ENCODE measurements at places on chromosomes 5 and 9.

GRCh38 chr9:116635908-116636307 lies 51.2 kb upstream of the TRIM32 start:
- no peak for DNase-seq

DNA sequence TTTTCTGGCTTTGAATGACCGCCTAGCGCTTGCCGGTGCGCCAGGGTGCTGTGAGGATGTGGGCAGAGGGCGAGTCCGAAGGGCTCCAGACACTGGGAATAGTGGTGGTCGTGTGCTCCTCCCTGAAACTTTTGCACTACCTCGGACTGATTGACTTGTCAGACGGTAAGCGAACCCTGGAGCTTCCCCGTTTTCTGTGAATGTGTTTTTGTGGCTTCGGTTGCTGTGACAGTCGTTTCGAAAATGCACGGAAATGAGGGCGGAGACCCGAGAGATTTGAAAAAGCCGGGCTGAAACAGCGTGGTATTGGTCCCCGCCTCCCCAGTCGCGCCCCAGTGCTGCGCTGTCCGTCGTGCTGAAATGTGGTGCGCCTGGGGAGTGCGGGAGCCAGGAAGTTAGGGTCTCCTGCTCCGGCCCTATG lies 102.5 kb upstream of the GABRP start:
- peak; percentile 75 for DNase-seq

DNA sequence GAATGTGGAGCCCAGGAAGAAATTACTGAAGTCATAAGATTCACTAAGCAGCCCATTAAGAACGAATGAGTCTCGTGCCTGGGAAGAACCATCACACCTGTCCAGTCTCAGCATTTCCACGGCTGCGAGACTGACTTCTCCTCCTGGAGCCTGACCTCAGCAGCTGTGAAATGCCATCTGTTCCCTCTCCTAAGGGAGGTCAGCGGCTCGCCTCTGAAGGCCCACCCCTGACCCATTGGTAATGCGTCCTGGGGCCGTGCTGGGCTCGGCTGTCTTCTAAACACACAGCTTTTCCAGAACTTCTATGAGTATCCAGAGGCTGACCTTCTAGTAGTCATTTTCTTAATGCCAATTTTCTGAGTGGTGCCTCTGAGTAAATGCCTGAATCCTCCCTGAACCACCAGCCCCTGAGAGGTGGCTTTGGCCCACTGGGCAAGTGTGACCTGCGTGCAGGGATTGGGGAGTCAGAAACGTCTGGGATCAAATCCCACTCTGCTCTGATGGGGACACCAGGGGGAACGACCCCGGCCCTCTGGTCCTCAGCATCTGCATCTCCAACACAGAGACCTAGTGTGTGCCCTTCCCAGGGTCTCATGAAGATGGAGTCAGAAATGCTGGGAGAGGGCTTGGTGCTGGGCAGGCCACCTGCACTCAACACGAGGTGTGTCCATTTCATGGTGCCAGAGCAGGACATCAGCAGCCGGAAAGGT lies 5.7 kb downstream of the SLC6A3 start:
- no peak for DNase-seq

GRCh38 chr5:177220576-177220975 lies 82.9 kb downstream of the RAB24 start:
- no peak for DNase-seq

DNA sequence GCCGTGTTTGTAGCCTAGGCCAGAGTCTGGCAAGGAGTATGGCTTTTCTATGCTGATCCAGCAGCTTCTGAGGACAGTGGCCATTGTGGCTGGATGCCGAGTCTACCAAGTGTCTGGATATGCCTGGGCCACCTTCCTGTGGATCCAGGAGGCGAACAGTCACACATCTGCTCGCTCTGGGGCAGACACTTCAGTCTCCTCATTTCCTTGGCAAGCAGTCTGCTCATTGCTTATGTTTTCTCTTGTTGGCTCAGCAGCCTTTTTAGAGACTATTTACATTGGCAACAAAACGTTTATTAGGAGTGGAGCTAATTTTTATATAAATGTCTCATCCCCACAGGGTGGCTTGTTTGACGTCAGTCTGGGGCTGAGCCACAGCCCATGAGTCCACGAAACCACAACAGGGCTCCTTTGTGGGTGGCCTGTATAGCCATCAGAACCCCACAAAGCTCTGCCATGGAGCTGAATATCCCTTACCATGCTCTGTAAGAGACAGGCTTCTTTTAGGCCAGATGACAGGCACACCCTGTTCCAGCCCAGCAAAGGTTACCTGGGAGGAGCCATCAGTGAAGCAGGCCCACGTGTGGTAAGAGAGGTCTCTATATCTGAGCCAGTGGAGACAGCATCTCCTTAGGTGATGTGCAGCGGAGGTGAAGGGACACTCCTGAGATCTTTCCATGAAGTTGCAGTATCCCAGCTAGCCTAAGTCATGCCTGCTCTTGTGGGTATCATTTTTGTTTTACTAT lies 221.7 kb downstream of the DIRAS2 start:
- DNase-seq, result no peak

GRCh38 chr5:137265457-137265856 lies 233.7 kb downstream of the SPOCK1 start:
- no peak for DNase-seq

DNA sequence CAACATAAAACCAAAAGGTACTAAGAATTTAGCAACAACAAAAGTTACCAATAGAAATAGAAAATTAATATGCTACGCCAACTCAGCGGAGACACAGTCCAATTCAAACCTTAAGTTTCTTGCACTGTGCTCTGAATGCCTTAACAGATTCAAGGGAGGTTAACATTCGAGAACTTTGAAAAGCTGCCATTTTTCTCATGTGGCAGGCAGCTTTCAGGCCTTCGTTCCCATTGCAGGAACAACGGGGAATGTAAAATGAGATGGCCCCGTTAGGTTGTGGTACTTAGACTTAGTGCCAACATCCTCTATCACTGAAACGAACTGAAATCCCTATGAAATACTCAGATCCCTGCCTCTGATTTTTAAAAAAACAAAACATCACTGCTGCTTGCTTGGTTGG lies 22.4 kb downstream of the FNBP1 start:
- no peak for DNase-seq

- DNase-seq, result no peak
These were observed 8.9 kb upstream of the FBP1 start for GRCh38 chr9:94648185-94648584.

DNA sequence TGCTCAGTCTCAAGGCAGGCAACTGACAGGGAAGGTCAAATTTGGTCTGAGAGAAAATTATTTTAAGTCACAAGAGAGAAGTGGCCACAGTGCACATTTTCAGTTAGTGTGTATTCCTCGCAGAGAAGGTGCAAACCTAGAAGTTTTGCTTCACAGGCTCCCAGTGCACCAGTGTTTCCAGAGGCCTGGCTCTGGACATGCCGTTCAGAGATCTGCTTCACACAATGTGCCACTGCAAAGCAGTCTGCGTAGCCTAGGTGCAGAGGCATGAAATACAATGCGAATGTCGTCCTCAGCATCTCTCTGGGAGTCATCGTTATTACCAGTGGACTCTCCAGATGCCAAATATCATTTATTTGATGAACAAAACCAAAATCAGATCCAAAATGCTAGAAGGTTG lies 147.8 kb downstream of the MAPKAP1 start:
- no peak for DNase-seq

GRCh38 chr5:78887384-78888118 lies 97.6 kb downstream of the ARSB start:
- no peak for DNase-seq

- DNase-seq, result no peak
These were observed 114.2 kb downstream of the GAPVD1 start for GRCh38 chr9:125375820-125376219.

DNA sequence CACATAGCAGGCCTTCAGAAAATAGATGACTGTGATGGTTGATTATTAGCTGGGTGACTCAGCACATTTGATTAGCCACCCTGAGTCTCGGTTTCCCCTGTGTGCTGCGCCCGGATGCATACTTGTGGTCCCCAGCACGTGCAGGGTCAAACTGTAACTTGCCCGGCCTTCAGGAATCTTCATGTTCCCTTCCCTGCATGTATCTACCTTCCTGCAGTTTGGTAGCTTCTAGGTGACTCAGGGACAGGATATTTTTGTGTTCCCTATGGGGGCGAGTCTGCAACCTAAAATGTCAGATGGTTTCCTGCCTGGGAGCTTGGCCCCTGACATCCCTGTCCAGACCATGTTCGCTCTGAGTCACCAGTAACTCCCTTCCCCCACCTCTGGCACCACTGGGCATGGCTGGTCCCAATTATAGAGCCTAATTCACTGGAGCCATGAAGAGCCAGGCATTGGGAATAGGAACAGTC lies 13.2 kb downstream of the PTGS1 start:
- DNase-seq, result no peak

DNA sequence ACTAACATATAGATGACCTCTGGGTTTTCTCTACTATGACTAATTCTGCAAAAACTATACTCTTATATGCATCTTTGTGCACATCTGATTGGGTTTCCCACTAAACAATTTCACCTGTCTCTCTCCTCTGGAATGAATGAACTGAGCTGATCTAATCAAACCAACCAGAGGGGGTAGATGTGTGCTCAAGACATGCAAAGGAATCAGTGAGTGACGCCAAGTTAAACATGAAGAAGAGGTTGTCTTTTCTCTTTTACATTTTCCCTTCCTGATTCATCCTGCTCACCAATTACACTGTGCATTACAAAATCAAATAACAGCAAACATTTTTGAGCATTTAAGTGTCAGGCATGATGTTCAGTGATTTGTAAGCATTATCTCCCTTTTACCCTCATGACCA lies 29.6 kb upstream of the GRXCR2 start:
- no peak for DNase-seq

DNA sequence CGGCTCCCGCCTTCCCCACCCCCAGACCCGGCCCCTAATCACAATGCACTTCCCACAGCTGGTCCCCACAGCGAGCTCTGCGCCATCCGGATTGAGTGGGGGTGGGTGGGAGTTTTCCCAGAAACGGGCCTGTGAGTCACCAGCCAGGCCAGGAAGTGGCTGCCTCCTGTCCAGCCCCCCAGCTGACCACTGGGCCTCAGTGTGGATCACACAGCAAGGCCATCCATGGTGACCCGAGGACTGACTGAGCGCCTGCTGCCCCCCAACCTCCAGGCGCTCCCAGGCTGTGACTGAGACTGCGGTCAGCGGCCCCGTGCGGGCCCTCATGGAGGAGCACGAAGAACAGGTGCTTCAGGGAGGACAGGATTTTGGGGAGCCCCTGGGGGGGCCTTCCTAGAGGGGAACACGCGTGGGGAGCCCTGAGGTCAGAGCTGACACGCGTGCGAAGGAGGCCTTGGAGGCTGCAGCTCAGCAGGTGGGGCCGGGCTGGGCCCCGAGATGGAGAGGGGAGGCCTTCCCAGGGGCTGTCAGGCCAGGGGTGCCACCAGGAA lies 48.3 kb upstream of the EGFL7 start:
- DNase-seq, result no peak

DNA sequence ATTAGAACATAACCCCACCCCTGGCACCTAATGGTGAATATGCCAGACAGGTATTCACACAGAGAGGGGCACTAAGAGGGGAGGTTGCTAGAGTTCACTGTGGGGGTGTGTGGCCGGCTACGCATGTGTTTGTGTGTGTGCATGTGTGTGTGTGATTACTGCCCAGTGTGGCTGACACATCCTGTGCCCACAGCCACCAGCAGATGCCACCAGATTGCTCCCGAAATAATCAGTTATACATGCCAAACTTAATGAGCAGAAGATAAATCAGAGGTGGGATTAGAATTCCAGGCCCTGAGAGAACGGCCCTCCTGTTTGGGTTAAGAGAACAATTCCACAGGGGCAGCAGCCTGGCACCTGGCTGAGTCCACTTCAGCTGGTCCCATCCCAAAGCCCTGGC lies 91.8 kb upstream of the TBCA start:
- no peak for DNase-seq

- no peak for DNase-seq
These were observed 3.3 kb downstream of the OR2Y1 start for GRCh38 chr5:180736536-180736935.

DNA sequence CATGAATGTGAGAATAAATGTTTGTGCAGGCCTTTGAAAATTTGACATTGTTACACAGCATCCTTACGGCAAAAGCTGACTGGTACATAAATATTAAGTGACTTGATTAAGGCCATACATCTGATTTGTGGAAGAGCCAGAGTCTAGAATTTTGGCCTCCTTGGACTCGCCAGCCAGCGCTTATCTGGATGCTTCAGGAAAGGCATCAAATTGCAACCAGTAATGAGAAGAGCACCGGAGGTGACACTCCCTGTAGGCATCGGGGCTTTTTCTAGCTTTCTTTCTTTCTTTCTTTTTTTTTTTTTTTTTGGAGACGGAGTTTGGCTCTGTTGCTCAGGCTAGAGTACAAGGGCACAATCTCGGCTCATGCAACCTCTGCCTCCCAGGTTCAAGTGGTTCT lies 13.2 kb upstream of the IER5L start:
- DNase-seq, result no peak

DNA sequence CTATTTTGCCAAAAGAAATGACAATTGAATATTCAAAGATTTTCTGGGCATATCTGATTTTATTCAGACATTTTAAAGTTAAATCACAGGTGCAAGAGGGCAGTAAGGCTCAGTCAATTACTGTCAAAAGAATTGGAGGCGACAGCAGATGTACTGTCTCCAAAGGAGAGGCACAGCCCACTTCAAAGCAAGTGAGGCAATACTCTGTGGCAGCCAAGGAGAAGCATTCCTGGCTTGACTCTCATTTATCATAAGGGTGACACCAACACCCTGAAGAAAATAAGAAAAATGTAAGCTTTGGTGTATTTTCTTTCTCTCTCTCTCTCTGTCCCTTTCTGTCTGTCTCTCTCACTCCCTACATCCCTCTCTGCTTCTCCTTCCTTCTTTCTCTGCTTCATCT lies 93.3 kb downstream of the SVEP1 start:
- DNase-seq, result no peak

- DNase-seq, result no peak
These were observed 3.7 kb upstream of the ENTPD2 start for GRCh38 chr9:137057545-137057944.

DNA sequence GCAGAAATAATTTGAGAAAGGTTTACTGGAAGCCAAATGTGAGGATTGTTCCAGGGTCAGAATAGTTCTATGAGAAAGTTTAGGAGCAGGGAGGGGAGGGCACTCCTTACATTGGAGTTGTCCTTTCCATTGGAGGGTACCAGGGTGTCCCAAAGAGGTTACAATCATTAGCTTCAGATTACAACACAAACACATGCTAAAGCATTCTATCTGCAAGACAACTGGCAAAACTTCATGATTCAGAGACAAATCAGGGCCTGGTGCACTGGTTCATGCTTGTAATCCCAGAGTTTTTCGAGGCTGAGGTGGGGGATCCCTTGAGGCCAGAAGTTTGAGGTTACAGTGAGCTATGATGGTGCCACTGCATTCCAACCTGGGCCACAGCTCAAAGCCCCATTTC lies 51.8 kb downstream of the NSUN2 start:
- DNase-seq, result no peak

GRCh38 chr9:3576328-3576727 lies 50.5 kb upstream of the RFX3 start:
- no peak for DNase-seq

DNA sequence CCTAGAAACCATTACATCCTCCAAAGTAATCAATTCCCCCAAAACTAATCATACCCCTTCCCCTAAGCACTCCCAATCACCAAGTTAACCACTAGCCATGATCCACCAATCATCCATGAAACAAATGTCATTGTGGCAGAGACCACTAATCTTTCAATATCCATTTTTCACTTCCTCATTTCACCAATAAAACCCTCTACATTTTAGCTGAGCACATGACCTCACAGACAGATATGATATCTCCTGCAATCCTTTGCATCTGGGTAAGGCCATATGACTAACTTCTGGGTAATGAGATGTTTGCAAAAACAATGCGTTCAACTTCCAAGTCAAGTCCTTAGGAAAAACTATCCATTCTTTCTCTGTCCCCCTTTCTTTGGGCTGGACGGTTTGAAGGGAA lies 20.7 kb downstream of the OR2S2 start:
- no peak for DNase-seq

GRCh38 chr5:151480384-151481293 lies 33.2 kb downstream of the SLC36A1 start:
- peak; percentile 65 for DNase-seq
